ENCODE measurements at places on chromosomes 4 and X. TPM values are rescaled to one million over a fixed set of nuclear protein-coding genes. Genes with fewer than 3 reads are reported as not detected.

Gene IGFBP7
- total RNA-seq, result 723 TPM

Gene CNGA2
- not detected for total RNA-seq

GRCh38 chr4:40731792-40732245 is 17.9 kb upstream of the NSUN7 start:
- DNase-seq, result no peak

DNA sequence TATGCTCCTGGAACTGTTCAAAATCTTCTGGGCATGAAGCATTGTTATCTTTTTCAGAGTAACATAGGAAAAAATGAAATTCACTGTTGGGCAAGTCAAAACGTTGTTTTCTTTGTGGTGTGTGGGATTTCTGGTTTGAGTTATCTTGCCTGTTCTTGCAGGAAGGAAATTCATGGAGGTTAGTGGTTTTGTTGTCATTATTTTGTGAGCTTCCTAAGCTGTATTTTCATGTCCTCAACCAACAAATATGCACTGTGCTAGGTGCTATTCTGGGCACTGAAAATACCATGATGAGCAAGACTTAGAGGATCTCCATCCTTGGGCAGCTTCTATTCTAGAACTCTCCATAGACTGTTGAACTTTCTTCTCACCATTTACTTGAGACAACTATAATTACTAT is 16.9 kb downstream of the SPINK2 start:
- no peak for DNase-seq

GRCh38 chrX:24990535-24990934 is 25.2 kb downstream of the ARX start:
- no peak for DNase-seq

GRCh38 chr4:154490234-154490582 is 1.4 kb downstream of the DCHS2 start:
- no peak for DNase-seq

Gene CDKL5
- total RNA-seq, result 8.4 TPM

Gene GAGE2A
- not detected for total RNA-seq

DNA sequence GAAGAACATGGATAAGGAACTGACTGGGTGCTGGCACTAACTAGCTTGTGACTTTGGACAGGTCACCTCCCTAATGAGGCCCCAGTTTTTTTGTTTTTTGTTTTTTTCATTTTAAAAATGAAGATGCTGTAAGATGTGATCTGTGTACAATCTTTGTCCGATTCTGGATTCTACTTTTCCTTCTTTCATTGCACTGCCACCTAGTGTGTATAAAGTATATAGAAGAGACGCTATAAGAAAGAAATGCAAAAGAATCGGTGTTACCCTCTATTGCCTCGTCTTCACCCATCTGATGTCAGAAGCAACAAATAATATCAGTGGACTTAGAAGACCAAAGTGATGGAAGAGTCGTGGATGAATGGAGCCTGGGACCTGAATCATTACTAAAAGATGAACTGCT is 58.6 kb upstream of the P2RY10 start:
- no peak for DNase-seq

Gene CT45A10
- not detected for total RNA-seq

GRCh38 chr4:140904904-140905303 is 148.7 kb upstream of the TBC1D9 start:
- DNase-seq, result no peak

GRCh38 chrX:124467202-124467601 is 120.8 kb downstream of the SH2D1A start:
- DNase-seq, result no peak

DNA sequence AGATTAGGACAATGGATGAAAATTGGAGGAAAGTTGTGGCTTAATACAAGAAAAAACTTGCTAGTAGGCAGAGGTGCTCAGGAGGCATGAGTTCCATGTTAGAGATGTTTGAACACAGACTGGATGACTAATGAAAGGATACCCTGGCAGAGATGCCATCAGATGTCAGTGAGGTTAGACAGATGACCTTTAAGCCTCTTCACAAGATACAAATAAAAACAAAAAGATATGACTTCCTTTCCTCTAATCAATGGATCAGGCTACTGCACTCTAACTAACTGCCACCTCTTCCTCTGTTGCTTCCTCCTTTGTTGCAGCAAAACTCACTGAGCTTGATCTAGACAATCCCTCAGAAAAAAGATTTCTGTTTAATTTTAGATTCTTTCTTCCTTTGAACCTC is 14.7 kb downstream of the STAP1 start:
- DNase-seq, result no peak

GRCh38 chrX:107565015-107565414 is 63.3 kb upstream of the PRPS1 start:
- DNase-seq, result no peak

Gene TMEM165
- total RNA-seq, result 35.9 TPM

Gene STBD1
- total RNA-seq, result 26.9 TPM

Measured in left ventricle myocardium superior (tissue), 1 donor.